ENCODE measurements at places on chromosomes 11 and 22.

GRCh38 chr22:37234736-37235711 is 9.0 kb downstream of the RAC2 start:
- DNase-seq = no peak

- DNase-seq = no peak
Measured at GRCh38 chr11:12626616-12627015, 47.6 kb upstream of the TEAD1 start.

DNA sequence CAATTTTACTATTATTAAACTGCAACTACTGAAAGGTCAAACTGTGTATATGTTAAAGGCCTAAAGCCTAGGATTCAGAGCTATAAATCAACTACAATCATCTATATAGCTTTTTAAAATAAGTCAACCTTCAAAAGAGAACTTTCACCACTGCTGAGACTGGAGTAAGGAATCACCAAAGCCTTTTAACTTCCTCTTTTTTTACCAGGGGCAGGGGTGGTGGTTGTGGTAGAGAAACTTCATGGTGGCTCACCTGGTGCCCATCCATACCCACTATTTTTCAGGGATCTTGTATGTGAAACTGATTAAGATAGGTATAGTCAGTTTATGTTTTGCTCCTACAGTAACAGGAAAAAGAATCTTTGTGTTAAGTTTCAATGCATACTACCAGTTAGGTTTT is 31.5 kb downstream of the TSG101 start:
- DNase-seq = no peak

GRCh38 chr22:43555561-43556515 is 144.0 kb downstream of the MPPED1 start:
- no peak for DNase-seq

DNA sequence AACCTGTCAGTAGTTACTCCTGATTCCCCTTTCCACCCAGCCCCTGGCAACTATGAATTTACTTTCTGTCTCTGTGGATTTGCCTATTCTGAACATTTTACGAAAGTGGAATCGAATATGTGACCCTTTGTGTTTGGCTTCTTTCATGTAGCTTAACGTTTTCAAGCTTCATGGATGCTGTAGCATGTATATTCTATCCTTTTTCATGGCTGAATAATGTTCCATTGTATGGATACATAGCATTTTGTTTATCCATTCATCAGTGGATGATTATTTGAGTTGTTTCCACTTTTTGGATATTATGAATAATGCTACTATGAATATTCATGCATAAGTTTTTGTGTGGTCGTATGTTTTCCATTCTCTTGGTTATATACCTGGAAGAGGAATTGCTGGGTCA is 9.2 kb upstream of the GLB1L2 start:
- no peak for DNase-seq

- no peak for DNase-seq
Measured at GRCh38 chr11:120170741-120171261, 32.9 kb upstream of the TRIM29 start.

- peak; percentile 93 for DNase-seq
Measured at GRCh38 chr11:10317776-10318526, 13.1 kb downstream of the ADM start.

- no peak for DNase-seq
Measured at GRCh38 chr22:50246242-50247175, 1.7 kb upstream of the TUBGCP6 start.

- DNase-seq = peak; percentile 78
Measured at GRCh38 chr11:86592659-86593451, 79.6 kb downstream of the ME3 start.

GRCh38 chr11:35126879-35127581 is 11.9 kb upstream of the CD44 start:
- DNase-seq = no peak

- DNase-seq = no peak
Measured at GRCh38 chr22:36796552-36797175, 20.2 kb downstream of the PVALB start.

GRCh38 chr11:62446091-62446490 is 27.3 kb downstream of the SCGB1A1 start:
- DNase-seq = no peak

GRCh38 chr11:70247710-70248072 is 22.8 kb upstream of the PPFIA1 start:
- DNase-seq = no peak

- DNase-seq = peak; percentile 28
Measured at GRCh38 chr22:32206774-32207758, 2.2 kb upstream of the RFPL2 start.

DNA sequence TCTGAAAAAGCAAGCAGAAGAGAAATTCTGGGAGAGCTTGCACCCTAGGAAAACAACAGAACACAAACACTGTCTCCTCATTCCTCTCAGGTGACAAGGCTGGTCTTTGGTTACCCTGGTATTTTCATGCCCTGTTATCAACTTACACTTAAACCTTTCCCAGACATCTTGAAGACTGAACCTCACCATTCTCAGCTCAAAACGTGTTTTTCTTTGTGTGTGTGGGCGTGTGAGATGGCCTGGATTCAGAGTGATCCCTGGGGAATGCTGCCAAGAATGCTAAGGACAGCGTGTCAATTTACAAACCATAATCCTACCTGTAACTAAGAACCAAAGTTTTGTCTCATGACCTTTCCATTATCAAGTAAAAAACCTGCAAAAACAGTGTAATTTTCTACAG is 33.3 kb downstream of the ELF5 start:
- no peak for DNase-seq

- no peak for DNase-seq
Measured at GRCh38 chr22:47366026-47366767, 603.7 kb downstream of the TBC1D22A start.

DNA sequence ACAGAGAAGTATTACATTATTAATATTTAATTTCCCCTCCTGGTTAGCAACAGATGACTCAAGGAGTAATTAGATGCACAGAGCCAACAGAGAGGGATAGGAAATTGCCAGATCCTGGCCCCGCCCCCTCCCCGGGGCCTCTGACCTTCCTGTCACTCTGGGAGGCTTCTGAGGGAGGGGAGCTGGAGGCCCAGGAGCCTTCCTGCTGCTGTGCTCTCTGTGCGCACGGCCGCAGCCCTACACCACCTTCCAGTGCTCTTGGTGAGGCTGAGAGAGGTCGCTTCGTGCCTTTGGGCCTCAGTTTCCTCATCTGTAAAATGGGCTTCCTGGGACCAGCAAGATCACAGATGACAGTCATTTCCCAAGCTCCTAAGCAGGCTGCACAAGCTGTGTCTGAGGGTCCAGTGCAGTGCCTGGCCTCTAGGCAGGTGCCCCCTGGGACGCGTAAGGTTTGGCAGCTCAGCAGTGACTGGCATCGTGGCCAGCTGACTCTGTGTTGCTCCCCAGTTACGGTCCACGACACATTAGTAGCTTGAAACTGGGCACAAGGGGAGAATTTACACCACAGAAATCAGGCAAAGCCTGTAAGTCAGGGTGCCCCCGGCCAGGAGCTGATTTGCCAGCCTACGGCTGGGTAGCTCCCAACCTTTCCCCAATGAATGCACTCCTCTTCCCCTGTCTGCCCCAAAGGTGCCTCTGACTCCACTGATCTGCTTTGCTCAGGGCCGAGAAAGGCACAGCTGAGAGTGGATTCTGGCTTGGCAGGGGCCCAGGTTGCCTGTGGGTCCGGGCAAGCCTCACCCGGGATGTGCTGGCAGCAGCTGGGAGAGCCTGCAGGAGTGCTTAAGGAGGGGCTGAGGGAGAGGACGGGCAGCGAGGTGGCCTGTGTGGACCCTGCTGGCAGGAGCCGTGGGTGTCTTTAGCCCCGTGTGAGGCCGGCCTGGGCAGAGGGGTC is 2.3 kb downstream of the ADORA2A start:
- no peak for DNase-seq

DNA sequence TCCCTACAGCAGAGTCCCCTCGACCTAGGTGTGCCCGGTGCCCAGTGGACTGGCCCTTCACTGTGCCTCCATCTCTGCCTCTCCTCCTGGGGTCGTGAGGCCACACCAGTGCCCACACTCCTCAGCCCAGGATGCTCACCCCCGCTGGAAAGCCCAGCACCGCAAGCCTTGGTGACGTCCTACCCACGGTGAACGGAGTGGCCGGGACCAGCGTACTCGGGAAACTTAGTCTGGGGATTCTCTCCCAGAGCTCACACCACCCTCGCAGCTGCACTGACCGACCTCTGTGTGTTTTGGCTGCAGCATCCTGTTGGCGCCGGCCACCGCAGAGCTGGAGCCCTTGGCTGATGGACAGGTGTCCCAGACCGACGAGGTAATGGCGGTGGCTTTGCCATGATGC is 35.5 kb upstream of the KRTAP5-7 start:
- DNase-seq = no peak

- DNase-seq = no peak
Measured at GRCh38 chr22:22520667-22521602, 865 bp upstream of the ZNF280A start.

- no peak for DNase-seq
Measured at GRCh38 chr22:46707827-46708570, 30.1 kb downstream of the CERK start.

- DNase-seq = no peak
Measured at GRCh38 chr11:102757823-102758549, 22.4 kb downstream of the MMP10 start.

GRCh38 chr22:49521787-49522224 is 305.9 kb downstream of the BRD1 start:
- no peak for DNase-seq

GRCh38 chr11:62179995-62180394 is 10.0 kb upstream of the SCGB1D1 start:
- peak; percentile 61 for DNase-seq

GRCh38 chr22:30016596-30016995 is 63.7 kb upstream of the HORMAD2 start:
- no peak for DNase-seq

GRCh38 chr11:24609192-24610119 is 112.6 kb downstream of the LUZP2 start:
- DNase-seq = no peak

DNA sequence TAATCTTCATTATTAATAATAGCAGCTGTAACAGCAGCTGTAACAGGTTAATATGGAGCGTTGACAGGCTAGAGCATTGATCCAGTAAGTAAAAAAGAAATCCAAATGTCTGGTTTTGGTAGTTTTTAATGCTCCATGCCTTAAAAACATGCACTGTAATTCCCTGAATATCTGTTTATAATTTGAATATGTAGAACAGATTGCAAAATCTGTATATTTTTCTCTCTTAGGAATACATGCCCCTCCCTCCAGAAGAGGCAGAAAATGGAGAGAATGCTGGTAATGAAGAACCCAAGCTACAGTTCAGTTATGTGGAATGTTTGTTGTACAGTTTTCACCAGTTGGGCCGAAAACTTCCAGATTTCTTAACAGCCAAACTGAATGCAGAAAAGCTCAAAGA is 16.7 kb downstream of the API5 start:
- DNase-seq = no peak

DNA sequence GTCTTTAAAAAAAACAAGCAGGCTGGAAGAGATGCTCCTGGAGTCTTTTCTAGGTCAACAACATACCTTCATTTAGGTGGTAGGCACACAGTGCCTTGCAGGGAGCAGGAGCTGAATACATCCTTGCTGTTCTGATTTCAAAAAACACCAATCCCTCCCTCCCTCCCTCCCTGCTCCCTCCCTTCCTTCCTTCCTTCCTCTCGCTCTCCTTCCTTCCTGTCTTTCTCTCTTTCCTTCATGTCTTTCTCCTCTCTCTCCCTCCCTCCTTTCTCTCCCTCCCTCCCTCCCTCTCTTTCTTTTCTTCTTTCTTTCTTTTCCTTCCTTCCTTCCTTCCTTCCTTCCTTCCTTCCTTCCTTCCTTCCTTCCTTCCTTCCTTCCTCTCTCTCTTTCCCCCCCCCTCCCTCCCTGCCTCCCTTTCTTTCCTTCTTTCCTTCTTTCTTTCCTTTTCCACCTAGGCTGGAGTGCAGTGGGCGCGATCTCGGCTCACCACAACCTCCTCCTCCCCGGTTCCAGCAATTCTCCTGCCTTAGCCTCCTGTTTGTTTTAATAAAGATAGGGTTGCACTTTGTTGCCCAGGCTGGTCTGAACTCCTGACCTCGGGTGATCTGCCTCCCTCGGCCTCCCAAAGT is 245.1 kb downstream of the MIAT start:
- no peak for DNase-seq

- DNase-seq = no peak
Measured at GRCh38 chr11:108873941-108874340, 209.1 kb downstream of the DDX10 start.

DNA sequence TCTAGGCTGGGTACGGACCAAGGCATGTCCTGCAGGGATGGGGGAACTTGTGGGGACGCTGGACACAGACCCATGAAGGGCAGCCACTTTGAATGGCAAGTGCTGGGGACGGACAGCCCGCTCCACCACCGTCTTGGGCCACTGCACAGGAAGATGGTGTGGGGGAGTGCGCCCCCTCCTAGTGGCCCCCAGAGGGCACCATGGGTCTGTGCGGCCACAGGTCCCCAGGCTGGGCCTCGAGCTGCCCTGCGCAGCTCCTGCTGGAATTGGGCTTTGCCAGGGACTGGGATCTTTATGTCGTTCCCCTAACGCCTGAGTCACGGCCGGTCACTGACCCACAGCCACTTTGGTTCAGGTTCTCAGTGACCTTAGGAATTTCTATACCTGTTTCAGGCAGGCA is 44.4 kb downstream of the NAT10 start:
- DNase-seq = no peak

- no peak for DNase-seq
Measured at GRCh38 chr22:47835726-47836125, 1073.3 kb downstream of the TBC1D22A start.

- DNase-seq = no peak
Measured at GRCh38 chr22:44030702-44031082, 6.6 kb downstream of the PARVB start.

DNA sequence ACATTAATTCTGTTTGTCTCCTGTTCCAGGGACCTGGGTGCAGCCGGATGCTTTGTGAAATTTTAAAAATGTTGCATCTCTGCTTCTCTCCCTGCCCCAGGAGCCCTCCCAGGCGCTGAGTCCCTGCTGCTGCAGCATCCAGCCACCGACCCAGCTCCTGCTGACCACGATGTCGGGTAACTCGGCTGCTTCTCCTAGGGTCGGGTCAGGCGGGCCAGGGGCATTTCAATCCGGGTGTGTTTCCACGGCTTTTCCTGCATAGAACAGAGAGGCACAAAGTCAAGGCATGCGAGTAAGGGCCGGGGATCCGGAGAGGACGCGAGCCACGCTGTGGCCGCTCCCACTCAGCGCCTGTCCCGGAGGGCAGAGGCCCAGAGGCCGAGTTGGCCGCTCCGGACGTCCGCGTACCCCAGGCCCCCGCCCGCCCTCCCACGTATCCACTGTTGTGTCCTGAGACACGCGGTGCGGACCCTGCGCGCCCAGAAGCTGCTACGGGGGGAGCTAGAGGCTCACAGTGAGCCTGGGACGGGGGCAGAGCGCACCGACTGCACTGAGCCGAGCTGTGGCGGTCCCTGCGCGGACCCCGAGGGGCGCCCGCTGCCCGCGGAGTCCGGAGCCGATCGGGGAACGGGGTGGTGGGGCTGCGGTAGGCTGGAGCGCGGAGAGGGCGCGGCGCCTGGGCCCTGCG is at the start of gene POU2AF3:
Gene POU2AF3, plus strand, starts transcription at position 134 of the 688 bp plus-strand sequence. Its CDS starts 36 bp downstream, at position 170.
- no peak for DNase-seq

Measured in NCI-H2029 treated with DMSO at 0.1 percent for 48 hours (cell line).